ENCODE measurements at places on chromosomes 13 and 19. TPM values are rescaled to one million over a fixed set of nuclear protein-coding genes. Genes with fewer than 3 reads are reported as not detected.

RXFP2 gene
- not detected for total RNA-seq

PRR22 gene
- 5.3 TPM for total RNA-seq

SPPL2B gene
- total RNA-seq, result 37.7 TPM

HSPB6 gene
- 0.93 TPM for total RNA-seq

SLC10A2 gene
- total RNA-seq, result not detected

FCHO1 gene
- 50.5 TPM for total RNA-seq

GRCh38 chr19:38917516-38917915 lies 5.5 kb upstream of the CCER2 start:
- peaks cover 12% of the 10 kb centered on the region for H3K36me3 ChIP-seq
- H3K4me1 ChIP-seq, result peaks cover 5% of the 10 kb centered on the region

- no peak overlapping the region for H3K4me3 ChIP-seq
- no peak overlapping the region for H3K27ac ChIP-seq
- no peaks in the 10 kb centered on the region for H3K27me3 ChIP-seq
- H3K4me1 ChIP-seq, result no peaks in the 10 kb centered on the region
- no peaks in the 10 kb centered on the region for H3K36me3 ChIP-seq
These were observed 61.4 kb downstream of the FRY start for GRCh38 chr13:32093006-32093405.

DNA sequence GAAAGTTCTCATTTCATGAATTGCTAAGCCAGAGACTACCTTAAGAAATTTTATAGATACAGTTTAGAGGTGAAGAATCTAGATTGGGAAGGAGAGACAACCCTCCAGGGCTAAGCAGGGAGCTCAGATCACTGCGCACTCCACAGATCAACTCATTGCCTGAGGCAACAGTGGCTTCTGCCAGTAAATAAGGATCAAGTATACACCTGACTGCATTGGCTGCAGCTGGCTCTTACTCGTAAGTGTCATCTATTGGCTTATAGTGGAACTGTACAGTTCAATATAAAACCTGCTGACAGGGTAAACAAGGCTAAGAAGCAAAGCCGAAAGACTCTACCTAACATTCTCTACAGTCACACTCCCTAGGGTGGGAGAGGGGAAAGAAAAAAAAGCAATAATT lies 18.0 kb upstream of the C1QTNF9B start:
- DNase-seq, result no peak
- no peak overlapping the region for H3K4me3 ChIP-seq
- H3K27ac ChIP-seq, result no peak overlapping the region
- H3K27me3 ChIP-seq, result peaks cover 29% of the 10 kb centered on the region
- H3K36me3 ChIP-seq, result no peaks in the 10 kb centered on the region

DNA sequence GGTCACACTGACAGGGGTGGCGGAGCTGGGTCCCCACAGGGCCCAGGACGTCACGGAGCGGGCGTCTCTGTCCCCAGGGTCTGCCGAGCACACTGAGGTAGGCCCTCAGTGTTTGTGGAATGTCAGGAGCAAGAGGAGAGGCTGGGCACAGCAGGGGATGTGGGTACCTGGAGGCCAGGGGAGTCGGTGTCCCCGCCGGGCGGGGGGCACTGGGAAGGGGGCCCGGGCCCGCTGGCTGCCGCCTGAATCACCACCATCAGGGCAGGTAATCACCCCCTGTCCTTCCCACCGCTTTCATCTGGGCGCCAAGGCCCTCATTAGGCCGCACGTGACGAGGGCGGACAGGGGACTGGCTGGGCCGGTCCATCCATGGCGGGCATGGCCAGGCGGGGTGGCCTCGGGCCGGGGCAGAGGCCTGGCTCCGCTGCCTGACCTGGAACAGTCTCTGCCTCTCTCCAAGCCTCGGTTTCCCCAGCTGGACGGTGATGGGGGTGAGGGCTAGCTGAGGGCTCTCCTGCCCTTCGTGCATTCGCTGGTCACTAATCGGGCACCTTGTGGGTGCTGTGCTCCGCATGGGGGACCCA lies 1.0 kb downstream of the FGF22 start:
- DNase-seq, result no peak
- H3K36me3 ChIP-seq, result peaks cover 3% of the 10 kb centered on the region
- peaks cover 6% of the 10 kb centered on the region for H3K4me1 ChIP-seq
- H3K27ac ChIP-seq, result no peak overlapping the region
- no peak overlapping the region for H3K4me3 ChIP-seq

GRCh38 chr19:29680447-29680846 lies 15.2 kb downstream of the PLEKHF1 start:
- no peaks in the 10 kb centered on the region for H3K27me3 ChIP-seq
- peaks cover 9% of the 10 kb centered on the region for H3K36me3 ChIP-seq
- peak overlapping the region; percentile 91 for H3K27ac ChIP-seq
- H3K4me1 ChIP-seq, result peaks cover 75% of the 10 kb centered on the region

- H3K27me3 ChIP-seq, result no peaks in the 10 kb centered on the region
- H3K4me1 ChIP-seq, result peaks cover 65% of the 10 kb centered on the region
- peak; percentile 35 for DNase-seq
- H3K4me3 ChIP-seq, result peak overlapping the region; percentile 100
- H3K27ac ChIP-seq, result peak overlapping the region; percentile 100
These were observed 686 bp downstream of the SETDB2 start for GRCh38 chr13:49444524-49445395.

DNA sequence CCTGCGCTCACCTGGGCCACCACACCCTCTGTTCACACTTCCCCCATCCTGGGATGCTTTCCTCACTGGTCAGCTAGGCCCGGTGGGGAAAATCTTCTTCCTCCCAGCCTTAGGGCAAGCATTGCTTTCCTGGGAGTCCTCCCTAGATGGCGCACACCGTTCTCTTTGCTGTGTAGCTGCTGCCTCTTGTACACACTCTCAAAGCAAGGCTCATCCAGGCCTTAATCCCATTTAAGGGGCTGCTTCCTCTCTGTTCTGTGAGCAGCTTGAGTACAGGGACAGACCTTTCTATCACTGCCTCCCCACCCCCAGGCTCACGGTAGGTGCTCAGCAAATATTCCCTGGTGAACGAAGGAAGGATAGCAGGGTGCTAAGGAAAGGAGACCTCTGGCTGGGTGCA lies 11.1 kb downstream of the SLC7A10 start:
- no peak for DNase-seq
- H3K27ac ChIP-seq, result no peak overlapping the region
- H3K27me3 ChIP-seq, result no peaks in the 10 kb centered on the region
- no peaks in the 10 kb centered on the region for H3K36me3 ChIP-seq

- no peak overlapping the region for H3K4me3 ChIP-seq
- H3K27ac ChIP-seq, result no peak overlapping the region
- peaks cover 2% of the 10 kb centered on the region for H3K27me3 ChIP-seq
- no peaks in the 10 kb centered on the region for H3K4me1 ChIP-seq
- peaks cover 7% of the 10 kb centered on the region for H3K36me3 ChIP-seq
- no peak for DNase-seq
These were observed 131.3 kb downstream of the SUCLA2 start for GRCh38 chr13:47869776-47870175.

DNA sequence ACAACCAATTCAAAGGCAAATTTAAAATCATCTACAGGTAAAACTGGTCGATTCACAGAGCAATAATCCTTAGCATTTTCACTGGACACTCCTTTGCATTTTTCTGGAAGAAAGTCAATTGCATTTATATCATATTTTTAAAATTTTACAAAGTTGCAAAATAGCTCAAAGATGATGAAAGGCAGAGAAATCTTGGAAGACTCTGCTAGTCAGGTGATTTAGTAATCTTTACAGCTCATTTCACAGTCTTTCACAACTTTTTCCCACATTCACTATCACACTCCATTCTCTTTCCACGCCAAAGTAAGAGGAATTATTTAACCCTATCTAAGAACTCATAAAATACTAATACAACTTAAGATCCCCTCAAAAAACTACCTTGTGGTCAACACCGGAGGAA lies 1063.8 kb downstream of the EFNB2 start:
- H3K4me1 ChIP-seq, result no peaks in the 10 kb centered on the region
- H3K4me3 ChIP-seq, result no peak overlapping the region
- DNase-seq, result no peak
- no peaks in the 10 kb centered on the region for H3K36me3 ChIP-seq
- no peak overlapping the region for H3K27ac ChIP-seq

DNA sequence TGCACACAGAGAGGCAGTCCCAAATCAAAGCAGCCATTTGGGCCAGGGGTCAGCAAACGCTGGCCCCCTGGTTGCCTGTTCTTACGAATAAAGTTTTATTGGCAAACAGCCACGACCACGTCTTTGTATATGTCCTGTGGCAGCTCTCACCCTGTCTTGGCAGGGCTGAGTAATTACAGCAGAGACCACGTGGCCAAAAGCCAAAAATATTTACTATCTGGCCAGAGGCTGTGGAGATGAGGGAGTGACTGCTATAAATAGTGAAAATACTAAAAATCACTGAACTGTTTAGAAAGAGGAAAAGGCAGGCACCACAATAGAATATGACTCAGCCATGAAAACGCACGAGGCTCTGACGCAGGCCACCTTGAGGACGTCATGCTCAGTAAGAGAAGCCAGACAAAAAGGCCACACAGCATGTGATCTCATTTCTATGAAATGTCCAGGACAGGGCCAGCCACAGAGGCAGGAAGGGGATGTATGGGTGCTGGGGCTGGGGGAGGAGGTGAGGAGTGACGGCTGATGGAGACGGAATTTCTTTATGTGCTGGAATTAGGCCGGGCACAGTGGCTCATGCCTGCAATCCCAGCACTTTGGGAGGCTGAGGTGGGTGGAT lies 29.4 kb downstream of the SMIM24 start:
- H3K27me3 ChIP-seq, result no peaks in the 10 kb centered on the region
- H3K36me3 ChIP-seq, result peaks cover 17% of the 10 kb centered on the region
- H3K4me3 ChIP-seq, result no peak overlapping the region
- no peak for DNase-seq
- H3K4me1 ChIP-seq, result no peaks in the 10 kb centered on the region
- H3K27ac ChIP-seq, result no peak overlapping the region

- peaks cover 74% of the 10 kb centered on the region for H3K27me3 ChIP-seq
- no peak overlapping the region for H3K4me3 ChIP-seq
- peaks cover 23% of the 10 kb centered on the region for H3K4me1 ChIP-seq
- no peaks in the 10 kb centered on the region for H3K36me3 ChIP-seq
- no peak overlapping the region for H3K27ac ChIP-seq
These were observed 4.2 kb downstream of the POU4F1 start for GRCh38 chr13:78598966-78599644.

- no peak for DNase-seq
- H3K36me3 ChIP-seq, result no peaks in the 10 kb centered on the region
- H3K4me3 ChIP-seq, result no peak overlapping the region
- H3K4me1 ChIP-seq, result no peaks in the 10 kb centered on the region
These were observed 1676.0 kb downstream of the SLITRK1 start for GRCh38 chr13:82206241-82206640.

- H3K4me3 ChIP-seq, result no peak overlapping the region
- H3K4me1 ChIP-seq, result no peaks in the 10 kb centered on the region
- H3K27ac ChIP-seq, result no peak overlapping the region
- DNase-seq, result no peak
- H3K27me3 ChIP-seq, result peaks cover 4% of the 10 kb centered on the region
These were observed 413.5 kb upstream of the HTR2A start for GRCh38 chr13:47310401-47310800.

DNA sequence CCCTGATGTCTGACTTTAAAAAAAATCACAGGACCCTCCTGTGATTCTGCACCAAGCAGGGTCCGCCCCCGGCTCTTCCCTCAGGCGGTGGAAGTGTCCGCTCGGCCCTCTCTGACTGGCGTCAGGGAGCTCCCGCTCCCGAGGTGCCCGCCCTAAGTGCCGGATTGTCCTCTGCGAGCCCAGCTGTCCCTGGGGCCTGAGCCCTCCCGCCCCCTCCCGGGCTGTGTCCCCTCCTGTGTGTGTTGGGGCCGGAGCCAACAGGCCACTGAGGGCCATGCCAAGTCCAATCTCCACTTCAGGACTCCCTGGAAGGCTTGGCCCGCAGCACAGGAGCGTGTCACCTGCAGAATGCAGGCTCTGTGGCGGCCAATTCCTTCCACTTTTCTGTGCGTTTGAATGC lies 25.4 kb downstream of the MAP2K2 start:
- H3K27ac ChIP-seq, result no peak overlapping the region
- H3K4me3 ChIP-seq, result no peak overlapping the region
- peaks cover 2% of the 10 kb centered on the region for H3K4me1 ChIP-seq
- no peak for DNase-seq

DNA sequence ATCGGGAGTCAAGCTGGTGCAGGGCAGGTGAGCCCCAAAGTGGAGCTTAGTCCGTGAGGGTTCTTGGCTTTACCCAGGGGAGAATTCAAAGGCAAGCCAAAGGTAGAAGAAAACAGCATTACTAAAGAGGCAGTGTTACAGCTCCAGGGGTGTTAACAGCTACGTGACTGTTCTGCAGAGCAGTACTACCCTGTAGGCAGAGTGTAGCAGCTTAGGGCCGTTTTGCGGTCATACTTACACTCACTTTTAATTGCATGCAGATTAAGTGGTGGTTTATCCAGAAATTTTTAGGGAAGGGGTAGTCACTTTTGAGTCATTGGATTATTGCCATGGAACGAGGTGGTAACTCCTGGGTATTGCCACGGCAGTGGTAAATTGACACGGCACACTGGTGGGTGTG lies 482.2 kb downstream of the SLITRK5 start:
- H3K36me3 ChIP-seq, result no peaks in the 10 kb centered on the region
- H3K4me1 ChIP-seq, result no peaks in the 10 kb centered on the region
- no peak overlapping the region for H3K4me3 ChIP-seq
- no peak overlapping the region for H3K27ac ChIP-seq

Data from activated CD4-positive, alpha-beta T cell treated with anti-CD3 and anti-CD28 coated beads for 36 hours (primary cell).